Spleen (tissue), 13 donors: ENCODE measurements at places on chromosomes 11 and 22. TPM values are rescaled to one million over a fixed set of nuclear protein-coding genes. Genes with fewer than 3 reads are reported as not detected.

The MGAT3 gene
- total RNA-seq, result 8.5 TPM

The JAML gene
- 45.5 TPM for total RNA-seq

The CWF19L2 gene
- total RNA-seq, result 18.8 TPM

The HYLS1 gene
- total RNA-seq, result 3.0 TPM

The SCARF2 gene
- total RNA-seq, result 7.1 TPM

The GLB1L2 gene
- 1.5 TPM for total RNA-seq

The ENTHD1 gene
- total RNA-seq, result not detected

The BIK gene
- total RNA-seq, result 3.4 TPM

The TBX1 gene
- 10.5 TPM for total RNA-seq

The SEC14L6 gene
- total RNA-seq, result not detected

DNA sequence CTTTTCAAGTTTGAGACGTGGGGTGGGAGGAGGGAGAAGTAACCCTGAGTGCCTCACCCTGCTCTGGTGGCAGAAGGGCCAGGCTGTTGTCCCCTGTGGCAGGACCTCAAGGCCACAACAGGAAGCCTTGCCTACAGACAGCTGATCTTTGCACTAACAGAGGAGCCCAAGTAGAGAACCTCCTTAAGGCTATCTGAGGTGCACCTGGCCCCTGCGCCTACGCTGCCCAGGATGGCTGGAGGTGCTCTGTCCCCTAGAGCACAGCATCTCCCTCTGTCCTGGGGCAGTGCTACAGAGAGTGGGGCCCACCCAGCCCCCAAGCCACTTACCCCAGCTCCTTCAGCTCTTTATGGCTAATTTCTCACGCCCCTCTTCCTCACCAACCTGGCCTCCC, 27.0 kb downstream of the MYO7A start:
- DNase-seq, result no peak

- no peak for DNase-seq
These were observed 61.1 kb upstream of the CD44 start for GRCh38 chr11:35077709-35078469.

DNA sequence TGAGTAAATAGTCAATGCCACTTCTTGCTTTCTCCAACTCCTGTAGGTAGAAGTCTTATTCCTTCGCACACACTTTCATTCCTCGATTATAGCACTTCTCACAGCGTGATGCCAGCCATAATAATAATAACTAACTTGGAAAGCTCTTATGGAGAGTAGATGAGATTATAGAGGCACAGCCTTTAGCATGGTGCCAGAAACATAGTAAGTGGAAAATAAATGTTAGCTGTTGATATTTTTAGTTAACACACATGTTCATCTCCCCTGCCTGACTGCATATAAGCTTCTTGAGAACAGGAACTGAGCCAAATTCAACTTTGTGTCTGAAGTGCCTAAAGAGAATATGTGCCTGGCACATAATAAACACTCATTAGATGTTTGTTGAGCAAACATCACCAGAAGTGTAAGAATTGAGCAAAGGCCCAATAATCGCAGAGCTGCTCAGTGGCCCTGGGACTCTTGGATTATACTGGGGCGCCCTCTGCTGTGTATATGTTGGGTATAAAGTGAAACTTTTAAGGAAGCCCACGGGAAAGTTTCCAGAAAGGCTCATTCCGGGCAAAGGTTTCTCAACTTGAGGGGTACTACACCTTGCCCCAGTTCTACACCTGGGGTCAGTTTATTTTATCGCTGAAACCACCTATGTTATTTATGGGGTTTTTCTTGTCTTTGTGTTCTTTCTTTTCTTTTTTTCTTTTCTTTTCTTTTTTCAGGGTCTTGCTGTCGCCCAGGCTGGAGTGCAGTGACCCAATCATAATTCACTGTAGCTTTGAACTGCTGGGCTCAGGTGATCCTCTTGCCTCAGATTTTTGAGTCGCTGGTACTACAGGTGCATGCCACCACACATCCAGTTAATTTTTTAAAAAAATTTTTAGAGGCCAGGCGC, 22.3 kb downstream of the SLN start:
- DNase-seq, result no peak

GRCh38 chr11:41201156-41201555, 258.3 kb downstream of the LRRC4C start:
- DNase-seq, result no peak

GRCh38 chr11:66042227-66042995, 6.5 kb downstream of the GAL3ST3 start:
- peak; percentile 64 for DNase-seq

DNA sequence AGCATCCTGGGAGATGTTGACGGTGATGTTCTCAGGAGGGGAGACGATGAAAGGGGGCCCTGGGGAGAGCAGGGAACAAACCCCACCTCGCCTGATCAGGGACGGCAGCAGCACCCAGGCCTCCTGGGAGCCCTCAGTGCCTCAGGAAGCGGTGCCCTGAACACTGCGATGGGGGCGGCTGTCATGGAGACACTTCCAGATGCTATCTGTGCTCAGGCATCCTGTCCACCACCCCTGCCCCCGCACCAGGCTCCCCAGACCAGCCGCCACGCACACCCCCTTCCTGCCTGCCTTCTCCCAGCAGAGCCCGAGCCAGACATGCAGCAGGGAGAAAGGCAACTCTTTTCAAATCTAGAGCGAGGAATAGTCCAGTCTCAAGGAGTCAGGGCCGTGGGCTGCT, 20.6 kb downstream of the IGSF9B start:
- no peak for DNase-seq

DNA sequence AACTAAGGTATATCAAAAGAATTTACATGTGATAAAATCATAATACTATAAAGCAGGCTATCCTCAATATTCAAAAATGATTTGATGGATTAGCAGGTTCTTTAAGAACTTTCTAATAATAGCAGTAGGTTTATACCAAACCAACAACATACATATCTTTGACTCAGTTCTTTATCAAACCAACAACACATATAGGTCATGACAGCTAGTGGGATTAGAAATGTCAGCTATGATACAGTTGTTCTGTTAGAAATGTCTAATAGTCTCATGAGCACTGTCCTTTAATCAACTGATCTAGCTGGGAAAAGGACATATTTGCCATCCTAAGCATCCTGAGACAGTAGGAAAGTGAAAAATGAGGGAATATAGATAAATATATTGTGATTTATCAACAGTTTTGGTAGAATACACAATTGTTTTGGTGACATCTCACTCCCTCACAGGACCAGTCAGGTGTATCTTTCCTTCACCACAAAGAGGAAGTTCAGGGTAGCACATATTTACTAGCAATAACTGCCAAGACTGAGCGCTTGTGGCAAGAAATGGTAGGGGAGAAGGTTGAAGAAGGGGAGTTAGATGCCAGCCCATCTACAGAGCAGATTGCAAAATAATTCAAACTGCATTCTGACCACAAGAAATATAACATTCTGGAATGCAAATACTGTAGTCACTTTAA, 90.8 kb upstream of the APOA1 start:
- no peak for DNase-seq

GRCh38 chr11:80320226-80320625, 879.4 kb upstream of the TENM4 start:
- no peak for DNase-seq

DNA sequence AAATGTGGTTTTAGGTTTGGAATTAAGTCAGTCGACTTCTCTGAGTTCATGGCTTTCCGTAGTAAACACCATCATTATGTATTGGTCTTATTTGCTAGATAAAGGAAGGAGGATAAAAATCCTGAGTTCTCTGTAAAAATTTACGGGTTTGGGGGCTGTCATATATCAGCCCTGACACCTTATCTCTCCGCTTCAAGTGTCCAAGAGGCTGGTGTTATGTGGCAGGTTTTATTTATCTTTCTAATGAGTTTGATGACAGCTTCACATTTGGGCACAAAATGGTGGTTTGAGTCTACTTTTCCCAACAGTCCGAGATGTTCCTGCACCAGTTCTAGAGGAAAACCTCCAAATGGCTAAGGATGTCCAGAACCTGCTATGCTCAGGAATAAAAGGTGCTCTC, 67.3 kb upstream of the VSTM5 start:
- no peak for DNase-seq

GRCh38 chr11:10441652-10442503, 13.2 kb upstream of the AMPD3 start:
- DNase-seq, result no peak

- no peak for DNase-seq
These were observed 17.1 kb downstream of the PHRF1 start for GRCh38 chr11:593347-593746.

DNA sequence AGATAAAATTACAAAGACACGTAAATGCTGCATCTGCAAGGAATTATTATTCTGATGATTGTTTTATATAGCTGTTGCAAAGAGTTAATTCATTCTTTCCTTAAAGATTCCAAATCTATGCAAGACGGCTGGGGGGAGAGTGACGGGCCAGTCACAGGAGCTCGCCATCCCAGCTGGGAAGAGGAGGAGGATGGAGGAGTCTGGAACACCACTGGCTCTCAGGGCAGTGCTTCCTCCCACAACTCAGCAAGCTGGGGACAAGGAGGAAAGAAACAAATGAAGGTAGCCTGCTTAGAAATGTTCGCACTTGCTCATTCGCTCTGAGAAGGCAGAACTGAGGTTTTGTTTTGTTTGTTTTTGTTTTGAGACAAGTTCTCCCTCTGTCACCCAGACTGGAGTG, 73.0 kb upstream of the ADSL start:
- no peak for DNase-seq

GRCh38 chr22:41517172-41518047, 26.9 kb downstream of the POLR3H start:
- DNase-seq, result no peak

- no peak for DNase-seq
These were observed 15.3 kb upstream of the APOL3 start for GRCh38 chr22:36175892-36176291.

DNA sequence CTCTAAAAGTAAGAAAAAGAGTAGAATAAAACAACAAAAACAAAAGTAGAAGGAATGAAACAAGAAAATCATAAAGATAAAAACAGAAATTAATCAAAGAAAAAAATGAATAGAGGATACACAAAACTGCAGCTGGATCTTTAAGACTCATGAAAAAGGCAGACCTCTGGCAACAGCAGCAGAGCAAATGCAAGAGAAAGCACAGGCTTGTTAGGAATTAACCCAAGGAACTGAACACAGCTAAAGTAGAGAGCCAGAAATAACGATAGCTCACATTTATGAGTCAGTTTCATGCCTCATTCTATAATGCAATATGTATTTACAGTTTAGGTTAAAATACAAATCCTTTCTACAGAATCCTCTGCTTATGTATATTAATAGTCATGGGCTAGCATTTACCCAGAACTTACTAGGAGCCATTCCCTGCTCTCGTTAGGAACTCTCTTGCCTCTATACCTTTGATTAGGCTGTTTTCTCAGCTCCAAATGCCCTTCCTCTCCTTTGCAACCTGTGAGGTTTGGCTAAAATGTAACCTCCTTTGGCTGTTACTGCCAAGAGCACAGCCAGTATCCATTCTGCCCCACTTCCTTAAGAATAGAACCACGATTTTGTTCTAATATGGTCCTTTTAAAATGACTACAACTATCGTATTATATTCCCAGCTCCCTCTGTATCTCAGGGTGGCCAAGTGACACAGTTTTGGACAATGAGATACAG, 38.3 kb upstream of the NFAM1 start:
- no peak for DNase-seq

- DNase-seq, result no peak
These were observed 56.6 kb upstream of the CNTN5 start for GRCh38 chr11:98964146-98964545.

- no peak for DNase-seq
These were observed 371.5 kb downstream of the RAB38 start for GRCh38 chr11:87803748-87804147.
